H54 (cell line): ENCODE measurements at places on chromosomes 5 and 9.

DNA sequence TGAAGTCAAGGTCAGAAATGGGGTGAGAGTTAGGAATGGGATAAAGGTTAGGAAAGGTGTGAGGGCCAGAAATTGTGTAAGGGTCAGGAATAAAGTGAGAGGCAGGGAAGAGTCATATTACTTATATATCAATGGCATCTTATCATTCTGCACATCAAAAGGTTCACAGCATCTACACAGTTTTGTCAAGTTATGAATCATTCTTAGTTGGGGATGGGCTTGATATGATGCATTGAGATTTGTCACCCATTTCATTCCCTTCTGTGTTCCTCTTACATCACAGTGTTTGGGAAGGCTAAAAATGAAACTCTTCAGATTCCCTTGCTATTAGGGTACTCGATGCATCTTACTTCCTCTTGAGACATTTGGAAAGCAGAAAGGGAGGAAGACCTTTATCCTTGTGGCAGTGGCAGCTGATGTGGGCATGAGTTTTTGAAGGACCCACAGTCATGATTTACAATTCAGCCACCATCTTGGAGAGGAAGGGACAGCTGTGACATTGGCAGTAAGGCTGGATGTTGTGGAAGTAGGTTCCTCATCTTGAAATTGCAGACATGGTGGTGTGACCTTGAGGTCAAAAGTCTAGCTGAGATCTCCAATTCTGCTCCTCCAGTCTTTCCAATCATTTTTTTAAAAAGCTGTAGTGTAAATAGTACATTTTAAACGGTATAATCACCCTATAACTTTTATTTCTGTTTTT, 24.2 kb upstream of the NPR3 start:
- no peak for DNase-seq

DNA sequence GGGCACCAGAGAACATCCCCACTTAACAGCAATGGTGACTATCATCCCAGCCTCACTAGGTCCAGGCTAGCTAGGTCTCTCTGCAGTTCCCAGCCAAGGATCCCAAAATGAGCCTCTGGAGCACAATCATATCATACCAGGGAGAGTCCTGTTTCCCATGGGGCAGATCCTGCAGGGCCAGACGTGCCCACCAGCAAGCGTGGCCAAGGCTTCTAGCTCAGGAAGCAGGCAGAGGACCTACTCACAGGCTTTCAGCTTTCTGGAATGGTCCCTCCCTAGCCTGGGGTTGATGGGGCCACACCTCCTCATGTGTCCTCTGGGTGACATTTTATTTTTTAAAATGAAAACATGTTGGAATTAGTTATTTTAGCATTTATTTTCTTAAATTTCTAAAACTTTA, 45.7 kb upstream of the PITX1 start:
- DNase-seq, result no peak

DNA sequence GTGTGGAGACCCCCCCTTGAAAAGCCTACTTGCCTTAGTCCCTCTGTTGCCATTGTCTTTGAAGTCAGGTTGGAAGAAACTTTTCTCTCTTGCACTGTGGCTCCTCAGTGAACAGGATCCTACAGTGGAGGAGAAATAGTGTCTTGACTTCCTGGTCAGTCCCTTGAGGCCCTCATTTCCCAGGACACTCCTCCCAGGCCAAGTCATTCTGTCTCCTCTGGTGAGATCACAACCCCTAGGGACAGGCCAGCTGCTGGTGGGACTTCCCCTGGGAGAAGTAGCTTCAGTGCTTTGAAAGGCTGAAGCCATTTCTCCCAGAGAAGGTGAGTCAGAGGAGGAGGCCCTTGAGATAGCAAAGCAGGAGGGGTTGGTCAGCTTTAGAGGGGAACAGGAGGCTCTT, 10.1 kb upstream of the GRIA1 start:
- DNase-seq, result no peak

GRCh38 chr9:99361817-99362216, 139.7 kb downstream of the SEC61B start:
- DNase-seq, result no peak

GRCh38 chr9:135070964-135071735, 16.3 kb upstream of the OLFM1 start:
- no peak for DNase-seq

- DNase-seq, result no peak
Observed at GRCh38 chr5:141856037-141856790, 22.0 kb downstream of the PCDH1 start.

DNA sequence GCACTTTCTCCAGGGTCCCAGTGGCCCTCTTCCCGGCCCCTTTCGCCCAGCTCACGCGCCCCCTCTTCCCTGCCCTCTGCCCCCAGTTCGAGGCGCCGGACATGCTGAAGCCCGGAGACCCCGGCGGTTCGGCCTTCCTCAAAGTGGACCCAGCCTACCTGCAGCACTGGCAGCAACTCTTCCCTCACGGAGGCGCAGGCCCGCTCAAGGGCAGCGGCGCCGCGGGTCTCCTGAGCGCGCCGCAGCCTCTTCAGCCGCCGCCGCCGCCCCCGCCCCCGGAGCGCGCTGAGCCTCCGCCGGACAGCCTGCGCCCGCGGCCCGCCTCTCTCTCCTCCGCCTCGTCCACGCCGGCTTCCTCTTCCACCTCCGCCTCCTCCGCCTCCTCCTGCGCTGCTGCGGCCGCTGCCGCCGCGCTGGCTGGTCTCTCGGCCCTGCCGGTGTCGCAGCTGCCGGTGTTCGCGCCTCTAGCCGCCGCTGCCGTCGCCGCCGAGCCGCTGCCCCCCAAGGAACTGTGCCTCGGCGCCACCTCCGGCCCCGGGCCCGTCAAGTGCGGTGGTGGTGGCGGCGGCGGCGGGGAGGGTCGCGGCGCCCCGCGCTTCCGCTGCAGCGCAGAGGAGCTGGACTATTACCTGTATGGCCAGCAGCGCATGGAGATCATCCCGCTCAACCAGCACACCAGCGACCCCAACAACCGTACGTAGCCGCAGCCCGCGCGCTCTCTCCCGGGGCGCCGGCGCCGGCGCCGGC, 1.0 kb downstream of the PRDM6 start:
- DNase-seq, result no peak

- DNase-seq, result no peak
Observed at GRCh38 chr5:174990909-174991308, 266.5 kb downstream of the MSX2 start.

GRCh38 chr9:87067426-87067825, 120.1 kb upstream of the GAS1 start:
- DNase-seq, result no peak

DNA sequence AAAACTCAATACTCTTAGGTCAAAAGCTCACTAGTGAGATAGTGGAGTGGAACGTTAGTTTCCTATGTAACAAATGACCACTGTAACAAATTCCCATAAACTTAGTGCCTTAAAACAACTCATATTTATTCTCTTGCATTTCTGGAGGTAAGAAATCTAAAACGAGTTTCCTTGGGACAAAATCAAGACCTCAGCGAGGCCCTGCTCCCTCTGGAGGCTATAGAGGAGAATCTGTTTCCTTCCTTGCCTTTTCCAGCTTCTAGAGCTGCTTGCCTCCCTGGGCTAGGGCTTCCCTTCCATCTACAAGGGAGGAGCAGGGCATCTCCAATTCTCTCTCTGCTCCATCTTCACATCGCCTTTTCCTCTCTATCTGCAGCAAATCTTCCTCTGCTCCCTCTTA, 32.0 kb downstream of the SEMA5A start:
- no peak for DNase-seq

- DNase-seq, result no peak
Observed at GRCh38 chr5:55230086-55230629, 3.0 kb upstream of the MCIDAS start.

GRCh38 chr9:115945009-115945431, 208.6 kb upstream of the PAPPA start:
- DNase-seq, result no peak

GRCh38 chr9:133889584-133890301, 102.4 kb downstream of the VAV2 start:
- DNase-seq, result peak; percentile 93

DNA sequence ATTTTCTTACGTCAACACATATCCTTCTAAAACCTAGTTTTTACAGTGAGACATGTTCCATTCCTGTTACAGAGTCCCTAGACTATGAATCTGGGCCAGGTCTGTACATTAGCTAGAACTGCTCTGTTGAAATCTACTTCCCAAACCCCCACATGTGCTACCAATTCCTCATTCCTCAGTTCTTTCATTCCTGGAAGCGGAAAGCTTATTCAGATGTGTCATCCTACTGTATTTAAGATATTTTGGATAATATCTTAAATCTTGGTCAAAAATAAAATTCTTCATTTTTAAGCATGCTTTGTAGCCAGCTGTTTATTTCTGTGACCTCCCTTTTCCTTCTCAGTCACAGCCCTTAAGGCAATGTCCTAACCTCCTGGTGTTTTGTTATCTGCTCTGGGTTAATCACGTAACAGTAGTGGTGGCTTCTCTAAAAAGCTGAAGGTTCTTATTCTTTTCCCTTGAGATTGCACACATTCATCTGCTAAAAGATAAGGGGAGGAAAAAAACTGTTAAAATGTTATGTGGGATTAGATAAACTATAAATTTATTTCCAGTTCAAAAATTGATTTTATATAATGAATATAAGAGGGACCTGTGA, 35.6 kb downstream of the GLRX start:
- DNase-seq, result no peak

- DNase-seq, result no peak
Observed at GRCh38 chr5:104082754-104083153, 520.2 kb upstream of the NUDT12 start.

DNA sequence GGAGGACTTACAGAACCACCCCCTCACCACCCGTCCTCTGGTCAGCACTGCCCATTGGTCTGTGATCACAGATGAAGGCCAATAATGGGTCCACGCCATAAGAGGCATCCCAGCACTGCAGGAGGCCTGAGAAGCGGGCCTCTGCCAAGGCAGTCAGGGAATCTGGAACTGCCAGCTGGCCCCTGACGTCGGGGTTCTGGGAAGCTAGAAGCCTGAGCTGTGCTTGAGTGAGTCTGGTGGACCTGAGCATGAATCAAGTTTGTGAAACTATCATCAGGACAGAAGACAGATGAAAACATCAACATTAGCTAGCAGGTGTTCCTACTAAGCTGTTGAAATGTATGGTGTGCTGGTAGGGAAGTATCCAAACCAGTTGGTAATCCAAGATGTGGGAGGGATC, 7.8 kb downstream of the ANGPTL2 start:
- DNase-seq, result no peak

GRCh38 chr5:61790678-61791077, 458.6 kb downstream of the ZSWIM6 start:
- DNase-seq, result no peak

DNA sequence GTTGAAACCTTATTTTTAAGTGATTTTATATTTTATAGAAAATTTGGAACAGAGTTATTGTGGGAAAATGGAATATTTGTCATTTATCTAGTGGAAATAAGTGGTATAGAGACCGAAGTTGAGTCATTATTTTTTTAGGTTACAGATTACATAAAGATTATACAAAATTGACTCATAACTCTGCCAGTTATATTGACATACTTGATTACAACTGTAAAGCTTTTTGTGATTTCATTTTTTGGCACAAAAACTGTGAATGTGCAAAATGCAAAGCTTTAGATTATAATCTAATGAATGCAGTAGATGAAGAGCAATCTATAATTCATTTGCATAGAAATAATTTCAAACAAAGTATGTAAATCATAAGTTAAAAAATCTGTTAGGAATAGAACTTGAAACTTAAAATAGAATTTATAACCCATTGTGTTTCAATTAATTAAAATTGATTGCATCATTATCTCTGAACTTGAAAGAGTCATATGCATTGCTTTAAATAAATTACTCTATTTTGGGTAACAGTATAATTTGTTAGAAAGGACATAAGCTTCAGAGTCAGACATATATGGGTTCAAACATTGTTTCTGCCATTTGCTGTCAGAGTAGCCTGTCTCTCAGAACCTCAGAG, 280.4 kb downstream of the FER start:
- no peak for DNase-seq

GRCh38 chr5:122163121-122164069, 34.0 kb downstream of the ZNF474 start:
- DNase-seq, result peak; percentile 54

DNA sequence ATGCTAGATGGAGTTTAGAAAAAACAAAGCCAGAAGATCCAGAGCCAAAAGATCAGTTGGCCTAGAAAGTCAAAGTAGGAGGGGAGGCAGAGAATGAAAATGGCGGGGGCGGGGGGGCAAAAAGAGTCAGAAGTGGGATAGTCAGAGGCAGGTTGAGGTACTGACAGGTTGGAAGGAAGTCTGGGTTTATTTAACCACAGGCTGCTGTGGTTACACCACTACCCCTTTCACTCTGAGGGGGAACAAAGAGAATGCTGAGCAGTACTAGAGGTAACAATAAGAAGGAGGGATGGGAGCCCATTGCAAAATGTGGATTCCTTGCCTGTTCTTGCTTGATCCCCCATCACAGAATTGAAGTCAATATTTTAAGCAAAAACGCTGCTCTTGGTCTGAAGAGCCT, 111.8 kb downstream of the CAVIN4 start:
- no peak for DNase-seq

- DNase-seq, result no peak
Observed at GRCh38 chr5:54936201-54936600, 49.2 kb downstream of the ESM1 start.

GRCh38 chr5:79728396-79728795, 38.8 kb downstream of the CMYA5 start:
- DNase-seq, result no peak

DNA sequence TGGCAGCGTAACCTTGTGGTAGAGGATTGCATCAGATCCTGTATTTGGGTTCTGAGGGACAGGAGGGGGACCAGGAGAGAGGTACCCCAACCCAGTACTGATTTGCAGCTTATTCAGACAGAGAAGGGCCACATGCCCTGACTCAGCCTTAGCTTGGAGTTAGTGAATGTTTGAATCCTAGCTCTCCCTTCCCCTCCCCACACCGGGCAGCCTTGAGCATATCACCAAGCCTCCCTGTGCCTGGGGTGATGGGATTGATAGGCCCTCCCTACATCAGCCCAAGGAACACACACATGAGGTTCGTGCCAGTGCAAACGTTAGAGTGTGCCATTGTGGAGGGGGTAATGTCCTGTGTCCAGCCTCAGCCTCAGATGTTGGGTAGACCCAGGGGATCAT, 71.9 kb downstream of the AMBP start:
- no peak for DNase-seq

GRCh38 chr5:124704594-124705284, 41.7 kb downstream of the ZNF608 start:
- no peak for DNase-seq

- DNase-seq, result no peak
Observed at GRCh38 chr5:59988396-59988795, 94.9 kb upstream of the PDE4D start.

DNA sequence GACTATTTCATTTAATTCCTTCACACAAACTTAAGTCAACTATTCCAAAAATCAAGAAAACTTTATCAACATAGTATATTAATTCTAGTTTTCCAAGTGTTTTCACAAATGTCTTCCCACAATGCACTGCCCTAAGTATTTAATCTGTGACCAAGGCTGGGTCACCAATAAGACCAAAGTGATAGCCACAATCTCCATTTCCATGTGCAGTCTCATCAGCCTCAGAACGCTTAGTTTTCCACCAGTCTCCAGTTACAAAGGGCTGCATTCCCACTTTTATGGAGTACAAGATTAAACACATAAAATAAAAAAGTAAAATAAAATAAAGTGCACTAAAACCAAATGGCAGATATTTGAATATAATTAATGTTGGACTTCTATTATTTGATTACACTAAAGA, 371.6 kb upstream of the CCNH start:
- DNase-seq, result no peak
